ENCODE measurements at places on chromosomes 2 and 18.

- peak; percentile 75 for DNase-seq
Measured at GRCh38 chr2:47008381-47009252, 93.0 kb upstream of the MCFD2 start.

DNA sequence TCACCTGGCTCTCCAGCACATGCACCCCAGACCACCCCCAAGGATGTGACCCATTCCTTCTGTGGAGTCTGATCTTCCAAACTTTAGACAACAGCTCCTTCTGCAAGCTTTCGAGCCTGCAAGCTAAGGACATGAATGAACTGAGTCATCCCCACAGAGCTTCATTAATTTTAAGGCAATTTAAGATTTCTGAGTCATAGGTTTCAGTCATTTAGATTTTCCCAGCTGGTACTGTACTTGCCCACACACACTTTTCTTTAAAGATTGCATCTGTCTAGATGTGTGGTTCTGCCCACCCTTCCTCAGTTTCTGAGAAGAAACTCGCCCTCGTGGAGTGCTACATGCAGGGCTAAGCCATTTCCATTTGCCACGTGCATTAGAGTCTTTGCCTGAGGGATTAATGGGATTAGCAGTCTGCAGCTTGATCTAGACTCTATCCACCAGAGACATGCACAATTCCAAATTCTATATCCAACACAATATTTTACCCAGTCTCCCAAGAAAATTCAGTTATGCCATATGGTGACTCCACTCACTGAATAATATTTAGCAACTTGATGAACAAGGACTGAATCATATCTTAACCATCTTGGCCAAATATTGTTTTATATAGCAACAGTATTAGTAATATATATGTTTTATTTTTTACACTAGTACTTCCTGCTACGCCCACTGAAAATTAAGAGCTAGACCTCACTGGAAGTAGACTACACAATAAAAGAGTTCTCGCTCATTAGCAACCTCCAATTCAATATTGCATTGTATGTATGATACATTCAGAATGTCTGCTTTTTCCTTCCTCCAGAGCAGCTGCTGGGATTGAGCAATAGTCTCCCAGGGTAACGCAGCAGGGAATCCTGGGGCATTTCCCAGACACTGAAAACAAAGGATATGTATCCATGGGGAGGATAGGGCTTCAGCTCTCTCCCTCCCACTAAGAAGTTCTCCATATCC lies 14.3 kb upstream of the TRIB2 start:
- no peak for DNase-seq

GRCh38 chr2:220165401-220165800 lies 538.0 kb downstream of the SLC4A3 start:
- DNase-seq: no peak

GRCh38 chr2:3637692-3638455 lies 20.1 kb upstream of the ALLC start:
- no peak for DNase-seq

- DNase-seq: no peak
Measured at GRCh38 chr2:28631514-28632206, 120.0 kb upstream of the PPP1CB start.
